Spleen (tissue), 13 donors: ENCODE measurements at places on chromosomes 5 and 9. TPM values are rescaled to one million over a fixed set of nuclear protein-coding genes. Genes with fewer than 3 reads are reported as not detected.

DNA sequence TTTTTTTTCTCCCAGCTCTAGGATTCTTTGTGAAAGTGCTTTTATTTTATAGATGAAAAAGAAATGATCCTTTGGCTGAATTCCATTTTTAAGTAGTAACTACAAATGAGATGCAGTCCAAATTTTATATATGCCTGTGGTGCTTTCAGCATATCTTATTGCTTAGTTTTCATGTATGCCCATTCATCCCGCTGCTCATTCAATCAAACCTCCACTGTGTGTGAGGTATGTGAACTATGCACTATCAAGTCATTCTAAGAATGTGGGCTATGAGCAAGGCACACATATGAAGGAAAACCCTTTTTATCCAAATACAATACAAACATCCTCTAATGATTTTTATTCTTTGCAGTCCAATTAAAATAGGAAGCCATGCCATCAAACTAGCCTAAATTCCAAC is 1069.1 kb upstream of the DMAC1 start:
- DNase-seq, result no peak

The FBLL1 gene
- total RNA-seq, result not detected

GRCh38 chr9:9286001-9286400 is 1326.8 kb downstream of the PTPRD start:
- no peak for DNase-seq

DNA sequence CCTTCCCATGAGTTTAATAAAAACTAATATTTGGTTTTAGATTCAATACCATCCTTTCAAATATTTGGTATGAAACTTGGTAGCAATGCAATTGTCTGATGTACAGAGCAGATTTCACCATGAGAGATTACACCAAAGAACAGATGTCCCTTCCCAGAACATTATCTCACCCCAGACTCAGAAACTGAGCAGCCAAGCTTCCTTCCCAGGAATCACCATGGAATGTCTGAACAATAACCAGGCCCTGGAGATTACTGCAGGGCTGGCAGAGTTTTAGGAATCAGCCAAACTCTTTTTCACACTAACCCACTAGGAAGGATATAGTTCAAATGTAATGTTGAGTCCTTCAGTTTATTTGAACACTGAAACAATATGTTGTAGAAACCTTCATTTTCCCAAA is 23.9 kb downstream of the CLTA start:
- no peak for DNase-seq

The CTXN3 gene
- not detected for total RNA-seq

DNA sequence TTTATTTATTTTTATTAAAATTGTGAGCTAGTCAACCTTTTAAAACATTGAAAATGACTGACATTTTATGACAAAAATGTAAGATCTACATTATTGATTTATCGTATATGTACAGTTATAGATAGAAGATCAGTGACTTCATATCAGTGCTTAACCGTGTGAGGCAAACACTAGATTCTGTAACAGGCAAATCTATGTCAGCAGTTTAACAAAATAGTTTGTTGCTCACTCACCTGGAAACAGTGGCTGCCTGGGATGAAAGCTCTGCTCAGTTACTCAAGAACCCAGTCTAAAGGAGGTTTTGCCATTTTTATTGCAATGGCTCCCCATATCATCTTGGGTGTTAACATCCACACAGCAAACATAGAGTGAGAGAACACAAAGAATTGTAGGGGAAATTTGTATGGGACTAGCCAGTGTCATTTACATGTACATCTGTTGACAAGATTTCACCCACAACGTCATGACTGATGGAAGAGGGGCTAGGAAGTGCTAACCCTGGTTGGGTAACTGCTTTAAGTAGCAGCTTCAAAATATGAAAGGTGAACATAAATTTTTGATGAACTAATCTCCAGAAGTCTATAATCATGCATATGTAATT is 49.0 kb downstream of the SGCD start:
- no peak for DNase-seq

- DNase-seq, result no peak
Measured at GRCh38 chr5:16378762-16379161, 86.8 kb downstream of the ZNF622 start.

The RLN1 gene
- not detected for total RNA-seq

DNA sequence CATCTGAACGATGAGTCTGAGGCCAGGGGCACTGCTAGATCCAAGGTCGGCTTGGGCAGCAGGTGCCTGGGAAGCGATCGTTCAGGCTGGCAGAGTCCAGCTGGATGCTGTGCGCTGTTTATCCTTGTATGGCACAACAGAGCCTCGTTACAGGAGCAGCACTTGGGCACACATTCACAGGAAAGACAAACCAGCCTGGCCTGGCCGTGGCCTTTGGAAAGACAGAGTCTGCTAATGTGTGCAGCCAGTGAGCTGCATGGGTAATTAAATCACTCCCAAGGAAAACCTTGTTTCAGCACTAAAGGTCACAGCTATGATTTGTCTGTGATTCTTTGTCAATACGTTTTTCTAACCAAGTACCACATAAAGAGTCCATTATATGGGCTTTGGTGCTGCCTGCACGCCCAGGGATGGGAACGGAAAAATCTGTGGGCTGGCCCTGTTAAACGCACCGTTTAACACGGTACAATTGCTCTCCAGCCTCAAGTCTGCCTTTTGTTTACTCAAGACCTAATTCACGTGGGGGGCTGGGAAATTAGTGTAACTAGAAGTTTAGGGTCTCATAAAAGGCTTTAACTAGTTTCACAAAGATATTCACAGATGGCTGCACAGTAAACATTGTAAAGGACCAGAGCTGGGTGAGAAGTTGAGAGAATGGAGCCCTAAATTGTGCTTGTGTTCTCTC is 509.3 kb downstream of the KDM4C start:
- no peak for DNase-seq

GRCh38 chr9:506281-506680 is 291.6 kb downstream of the DOCK8 start:
- no peak for DNase-seq

DNA sequence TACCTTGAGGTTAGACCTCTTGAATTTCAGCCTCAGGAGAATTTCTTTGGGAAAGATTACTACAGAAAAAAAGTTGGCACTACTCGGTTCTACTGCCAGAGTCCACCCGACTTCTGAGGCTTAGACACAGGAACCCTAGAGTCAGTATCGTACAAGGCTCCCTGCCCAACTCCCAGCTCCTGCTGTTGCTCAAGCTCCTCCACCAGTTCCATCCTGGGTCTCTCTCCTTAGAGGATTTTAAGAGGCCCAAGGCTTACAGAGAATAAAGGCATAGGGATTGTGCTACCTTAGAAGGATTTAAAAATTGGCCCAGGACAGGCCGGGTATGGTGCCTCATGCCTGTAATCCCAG is 29.0 kb upstream of the SSBP2 start:
- no peak for DNase-seq

The SPATA31D4 gene
- total RNA-seq, result not detected

The CYSRT1 gene
- total RNA-seq, result not detected

GRCh38 chr5:151012862-151013261 is 7.5 kb upstream of the GPX3 start:
- no peak for DNase-seq

DNA sequence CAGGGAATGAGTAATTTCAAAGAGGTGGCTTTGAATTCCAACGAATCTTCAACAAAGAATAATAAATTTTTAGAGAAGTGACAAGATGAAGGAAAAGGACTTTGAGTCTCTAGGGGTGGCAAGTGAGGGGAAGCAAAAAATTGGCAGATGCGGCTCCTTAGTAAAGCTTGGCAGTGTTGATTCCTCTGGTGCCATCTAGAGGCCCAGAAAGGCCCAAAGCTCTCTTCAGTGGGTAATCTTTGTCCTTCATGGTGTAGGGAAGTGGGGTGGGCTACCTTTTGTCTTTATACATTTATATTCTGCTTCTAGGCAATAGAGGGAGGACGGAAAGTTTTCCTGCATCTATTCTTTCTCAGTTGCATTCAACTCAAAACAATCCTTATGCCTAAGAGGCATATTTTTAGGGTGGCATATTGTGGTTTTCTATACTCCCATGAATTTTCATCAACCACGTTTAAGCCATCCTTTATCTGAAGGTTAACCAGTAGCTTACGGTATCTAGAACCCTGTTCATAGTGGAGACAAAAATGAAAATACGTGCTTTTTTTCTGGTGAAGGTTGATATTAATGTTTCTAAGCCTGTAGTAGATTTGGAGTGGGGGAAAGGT is 17.5 kb upstream of the ROPN1L start:
- DNase-seq, result no peak

GRCh38 chr5:102119252-102119651 is 176.8 kb downstream of the SLCO4C1 start:
- DNase-seq, result no peak

DNA sequence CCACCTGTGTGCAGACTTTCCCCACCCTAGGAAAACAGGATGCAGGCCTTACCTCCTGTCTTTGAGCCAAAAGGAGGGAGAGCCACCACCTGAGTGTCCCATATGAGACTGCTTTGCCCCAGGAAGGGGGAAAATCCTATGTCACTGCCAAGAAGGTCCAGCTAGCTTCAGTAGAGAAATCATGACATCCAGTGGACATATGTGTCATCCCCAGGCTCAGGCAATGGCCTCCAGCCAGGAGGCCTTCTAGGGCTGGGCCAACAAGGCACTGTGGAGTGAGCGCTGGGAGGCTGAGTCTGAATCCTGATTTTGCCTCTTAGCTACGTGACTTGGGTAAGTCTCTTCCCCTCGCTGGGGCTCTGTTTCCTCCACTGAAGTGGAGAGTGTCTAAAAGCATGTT is 60.2 kb downstream of the SMIM23 start:
- DNase-seq, result no peak

- no peak for DNase-seq
Measured at GRCh38 chr9:116233160-116233530, 79.6 kb downstream of the PAPPA start.

DNA sequence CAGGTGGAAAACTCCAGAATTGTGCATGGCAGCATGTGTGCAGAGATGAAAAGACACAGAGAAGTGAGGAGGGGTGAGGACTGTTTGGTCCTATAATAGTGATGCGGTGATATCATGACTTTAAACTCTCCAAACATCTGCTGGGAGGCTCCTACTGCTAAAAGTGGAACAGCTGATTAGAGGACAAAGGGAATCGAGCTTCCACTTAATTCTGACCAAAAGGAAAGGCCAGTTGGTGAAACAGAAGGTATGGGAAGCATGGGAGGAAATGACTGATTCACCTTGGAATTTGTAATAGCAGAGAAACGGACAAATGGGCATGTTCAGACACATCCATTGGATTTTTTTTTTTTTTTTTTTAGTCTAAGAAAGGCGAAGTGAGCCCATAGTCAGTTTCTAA is 67.5 kb upstream of the MAMDC2 start:
- no peak for DNase-seq

DNA sequence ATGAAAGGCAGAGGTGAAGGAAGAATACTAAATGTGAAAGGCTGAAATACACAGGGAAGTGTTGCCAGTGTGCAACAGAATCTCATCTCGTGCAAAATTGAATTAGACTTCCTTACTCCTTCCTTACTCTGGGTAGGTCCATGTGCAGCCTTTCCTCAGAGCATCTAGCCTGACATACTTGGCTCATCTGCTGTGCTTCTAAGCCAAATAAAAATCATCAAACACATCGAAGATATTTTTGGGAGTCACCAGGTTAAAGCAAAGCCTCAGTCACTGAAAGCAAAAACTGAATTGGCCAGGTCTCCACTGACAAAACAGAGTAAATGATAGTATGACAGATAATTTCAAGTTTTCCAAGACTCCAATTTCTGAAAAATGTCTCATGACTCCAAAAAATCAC is 19.3 kb downstream of the STARD4 start:
- DNase-seq, result no peak

The PCDHB2 gene
- 1.5 TPM for total RNA-seq

The CCDC107 gene
- total RNA-seq, result 24.2 TPM

DNA sequence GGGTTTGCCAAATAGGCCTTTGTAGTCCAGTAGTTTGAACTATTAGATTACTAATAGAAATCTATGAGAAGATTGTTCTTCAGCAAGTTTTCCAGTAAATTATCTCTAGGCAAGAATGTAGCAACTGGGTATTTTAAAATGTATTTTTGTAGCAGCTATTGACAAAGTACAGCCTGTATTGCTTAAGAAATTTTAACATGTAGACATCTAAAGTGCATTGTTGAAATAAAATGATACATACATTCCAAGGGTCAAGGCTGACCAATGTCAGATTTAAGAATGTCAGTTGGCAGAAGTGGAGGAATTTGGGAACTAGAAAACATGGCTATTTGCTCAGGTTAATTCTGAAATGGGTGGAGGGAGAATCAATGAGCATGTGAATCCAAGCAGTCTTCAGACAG is 57.5 kb upstream of the ZSWIM6 start:
- DNase-seq, result no peak

The SPOCK1 gene
- total RNA-seq, result 3.7 TPM

- no peak for DNase-seq
Measured at GRCh38 chr5:131613423-131613822, 21.6 kb downstream of the RAPGEF6 start.

GRCh38 chr9:107488375-107489143 is 1.0 kb downstream of the KLF4 start:
- peak; percentile 86 for DNase-seq

GRCh38 chr9:72362680-72363139 is 2.3 kb downstream of the ZFAND5 start:
- DNase-seq, result peak; percentile 81

The TNFSF8 gene
- total RNA-seq, result 7.2 TPM

DNA sequence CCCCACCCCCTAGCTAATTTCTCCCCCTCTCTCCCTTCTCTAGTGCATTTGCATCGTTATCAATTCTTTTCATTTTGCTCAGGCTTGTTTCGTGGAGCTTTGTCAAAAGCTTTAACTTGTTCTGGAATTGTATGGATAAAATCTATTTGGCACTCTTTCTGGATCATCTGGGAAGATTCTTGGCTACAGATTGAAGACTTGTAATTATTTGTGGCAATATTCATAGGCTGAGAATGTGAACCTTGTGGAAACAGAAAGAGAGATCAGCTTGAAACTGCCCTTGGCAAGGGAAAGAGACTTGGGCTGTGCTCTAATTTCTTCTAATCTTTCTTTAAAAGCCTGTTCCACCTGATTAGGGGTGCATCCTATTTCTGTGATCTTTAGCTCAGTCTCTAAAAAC is 340.6 kb upstream of the DAB2 start:
- no peak for DNase-seq

- DNase-seq, result peak; percentile 92
Measured at GRCh38 chr9:706606-707459, 134.7 kb upstream of the DMRT1 start.

GRCh38 chr5:126847826-126848251 is 70.9 kb downstream of the LMNB1 start:
- no peak for DNase-seq

DNA sequence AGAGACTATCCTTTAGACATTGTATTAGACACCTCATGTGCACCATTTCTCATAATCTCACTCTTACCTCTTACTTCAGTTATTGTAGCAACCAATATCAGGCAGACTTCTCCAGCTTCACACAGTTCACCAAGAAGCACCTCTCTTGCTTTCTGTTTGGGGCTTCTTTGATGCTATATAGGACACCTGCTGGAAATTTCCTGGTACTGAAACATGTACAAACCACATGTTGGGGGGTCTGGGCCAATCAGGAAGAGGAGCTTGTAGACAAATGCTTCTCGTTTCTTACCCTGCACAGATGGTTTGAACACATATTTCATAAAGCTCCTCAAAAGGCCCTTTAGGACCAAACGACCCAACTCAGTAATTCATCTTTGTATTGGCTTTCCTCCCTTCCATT is 212.1 kb downstream of the IZUMO3 start:
- DNase-seq, result no peak

GRCh38 chr9:71879644-71880174 is 31.3 kb downstream of the ABHD17B start:
- no peak for DNase-seq

The TXNDC8 gene
- not detected for total RNA-seq

GRCh38 chr9:136511670-136512592 is 29.1 kb upstream of the SEC16A start:
- peak; percentile 88 for DNase-seq
